NCI-H1694 (cell line): ENCODE measurements at places on chromosomes 6 and 20.

DNA sequence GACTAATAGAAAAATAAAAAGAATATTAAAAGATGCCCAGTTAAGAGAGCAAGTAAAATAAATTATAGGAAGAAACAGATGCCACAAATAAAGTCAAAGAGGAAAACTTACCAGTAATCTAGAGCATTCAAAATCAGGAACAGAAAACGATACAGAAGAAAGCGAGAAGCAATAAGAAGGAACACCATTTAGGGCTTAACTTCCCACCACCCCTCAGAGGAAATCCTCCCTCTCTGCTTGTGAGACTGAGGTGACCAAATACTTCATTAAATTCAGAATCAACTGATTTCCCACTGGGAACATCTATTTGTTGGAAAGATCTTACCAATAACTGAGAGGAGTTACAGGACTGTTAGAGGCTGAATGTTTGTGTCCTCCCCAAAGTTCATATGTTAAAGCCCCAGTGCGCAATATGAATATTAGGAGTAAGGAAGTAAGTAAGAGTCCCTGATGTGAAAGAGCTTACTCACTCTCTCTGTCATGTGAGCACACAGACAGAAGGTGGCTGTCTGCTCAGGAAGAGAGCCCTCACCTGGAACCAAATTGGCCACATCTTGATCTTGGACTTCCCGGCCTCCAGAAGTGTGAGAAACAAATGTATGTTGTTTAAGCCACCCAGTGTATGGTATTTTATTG is 19.5 kb downstream of the KATNA1 start:
- DNase-seq = no peak

DNA sequence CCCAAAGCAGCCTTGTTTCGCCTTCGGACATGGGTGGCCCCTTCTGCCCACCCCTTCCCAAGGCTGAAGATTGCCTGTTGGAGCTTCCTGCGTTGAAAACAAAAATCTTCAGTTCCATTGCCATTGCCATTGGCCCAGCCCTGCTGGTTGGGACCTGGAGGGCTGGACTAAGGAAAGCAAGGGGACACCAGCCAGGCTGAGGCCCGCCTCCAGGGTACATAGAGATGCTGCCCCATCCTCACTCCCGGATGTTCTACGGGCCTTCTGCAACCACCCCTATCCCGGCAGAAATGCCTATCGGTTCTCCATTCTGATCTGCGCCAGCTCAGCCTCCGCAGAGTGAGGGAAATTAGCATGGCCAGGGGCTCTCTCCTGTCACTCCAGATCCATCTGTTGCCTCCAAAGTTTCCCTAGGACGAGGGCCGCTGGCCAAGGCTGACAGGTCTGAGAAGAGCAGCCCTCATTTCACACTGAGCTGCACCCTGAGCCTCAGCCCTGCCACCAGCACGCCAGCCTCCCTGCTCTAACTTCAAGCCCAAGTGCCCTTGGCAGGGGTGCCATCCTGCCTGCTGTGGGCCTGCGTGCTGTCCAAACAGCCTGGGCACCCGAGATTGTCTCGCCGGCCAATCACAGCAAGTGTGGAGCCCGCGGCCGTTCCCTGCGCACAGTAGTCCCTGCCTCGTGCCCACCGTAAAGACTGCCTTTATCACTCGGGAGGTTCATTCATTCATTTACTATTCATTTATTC is 13.4 kb upstream of the STX16 start:
- no peak for DNase-seq

DNA sequence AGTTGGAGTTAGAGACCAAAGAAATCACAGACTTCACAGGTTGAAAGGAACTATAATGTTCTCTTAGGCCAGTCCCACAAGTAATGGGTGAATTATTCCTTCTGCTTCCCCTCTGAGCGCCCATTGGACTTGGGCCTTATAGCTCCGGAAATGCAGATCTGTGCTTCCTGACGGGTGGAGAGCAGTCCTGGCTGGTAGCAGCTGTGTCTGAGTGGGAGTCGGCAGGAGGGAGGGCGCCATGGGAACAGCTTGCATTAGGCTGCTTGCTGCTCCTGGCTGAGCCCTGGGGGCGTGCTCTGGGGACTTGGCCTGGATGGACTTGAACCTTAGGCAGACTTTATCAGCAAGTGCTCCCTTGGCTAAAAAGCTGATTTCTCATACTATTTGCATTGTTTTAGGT is 18.4 kb upstream of the NUP153 start:
- peak; percentile 60 for DNase-seq

- no peak for DNase-seq
Observed at GRCh38 chr20:10481676-10482075, 46.6 kb downstream of the SLX4IP start.

DNA sequence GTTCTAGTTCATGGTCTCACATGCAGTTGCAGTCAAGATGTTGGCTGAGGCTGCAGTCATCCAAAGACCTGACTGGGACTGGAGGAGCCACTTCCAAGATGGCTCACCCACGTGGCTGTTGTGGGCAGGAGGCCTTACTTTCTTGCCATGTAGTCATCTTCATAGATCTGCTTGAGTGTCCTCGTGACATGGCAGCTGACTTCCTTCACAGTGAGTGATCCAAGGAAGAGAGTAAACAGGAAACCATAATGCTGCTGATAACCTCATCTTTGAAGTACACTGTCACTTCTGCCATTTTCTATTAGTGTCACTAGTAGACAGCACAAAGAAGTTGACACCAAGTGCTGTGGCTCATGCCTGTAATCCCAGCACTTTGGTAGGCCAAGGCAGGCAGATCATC is 40.1 kb upstream of the AKIRIN2 start:
- DNase-seq = no peak

DNA sequence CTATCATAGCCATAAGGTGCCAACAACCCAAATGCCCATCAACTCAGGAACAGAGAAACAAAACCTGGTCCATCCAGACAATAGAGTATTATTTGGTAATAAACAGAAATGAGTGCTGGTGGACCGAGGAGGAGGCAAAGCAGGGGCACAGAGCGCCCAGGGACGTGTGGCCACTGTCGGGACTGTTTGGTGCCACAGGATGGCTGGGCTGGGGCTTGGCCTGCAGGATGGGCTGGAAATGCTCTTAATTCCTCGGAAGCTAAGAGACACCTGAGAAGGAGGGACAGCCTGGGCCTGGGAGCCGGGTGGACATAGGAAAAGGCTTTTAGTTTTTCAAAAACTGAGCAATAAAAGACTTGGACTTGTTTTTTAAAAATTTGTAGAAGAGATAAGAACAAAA is 216.4 kb downstream of the DLL1 start:
- DNase-seq = no peak

- no peak for DNase-seq
Observed at GRCh38 chr6:111604259-111605099, 1.2 kb downstream of the TRAF3IP2 start.

- DNase-seq = no peak
Observed at GRCh38 chr6:169640351-169640852, 61.4 kb downstream of the WDR27 start.

DNA sequence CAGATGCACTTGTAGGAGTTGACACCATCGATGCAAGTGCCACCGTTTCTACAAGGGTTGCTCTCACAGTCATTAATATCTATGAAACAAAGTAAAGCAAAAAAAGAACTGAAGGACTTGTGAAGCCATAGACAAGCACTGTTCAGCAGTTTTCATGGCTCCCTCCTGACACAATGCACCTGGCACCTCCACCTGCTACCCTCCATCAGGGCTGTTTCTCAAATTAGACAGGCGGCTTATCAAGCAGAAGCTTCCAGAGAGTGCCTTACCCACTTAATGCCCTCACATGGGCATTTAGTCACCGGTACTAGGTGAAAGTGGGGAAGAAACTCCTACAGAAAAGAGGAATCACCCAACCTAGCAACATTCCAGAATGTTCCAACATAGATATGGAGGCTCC is 27.8 kb downstream of the JAG1 start:
- no peak for DNase-seq

- DNase-seq = no peak
Observed at GRCh38 chr20:63789836-63790571, 41.1 kb downstream of the ZBTB46 start.

GRCh38 chr6:93337014-93337413 is 82.3 kb downstream of the EPHA7 start:
- DNase-seq = no peak

DNA sequence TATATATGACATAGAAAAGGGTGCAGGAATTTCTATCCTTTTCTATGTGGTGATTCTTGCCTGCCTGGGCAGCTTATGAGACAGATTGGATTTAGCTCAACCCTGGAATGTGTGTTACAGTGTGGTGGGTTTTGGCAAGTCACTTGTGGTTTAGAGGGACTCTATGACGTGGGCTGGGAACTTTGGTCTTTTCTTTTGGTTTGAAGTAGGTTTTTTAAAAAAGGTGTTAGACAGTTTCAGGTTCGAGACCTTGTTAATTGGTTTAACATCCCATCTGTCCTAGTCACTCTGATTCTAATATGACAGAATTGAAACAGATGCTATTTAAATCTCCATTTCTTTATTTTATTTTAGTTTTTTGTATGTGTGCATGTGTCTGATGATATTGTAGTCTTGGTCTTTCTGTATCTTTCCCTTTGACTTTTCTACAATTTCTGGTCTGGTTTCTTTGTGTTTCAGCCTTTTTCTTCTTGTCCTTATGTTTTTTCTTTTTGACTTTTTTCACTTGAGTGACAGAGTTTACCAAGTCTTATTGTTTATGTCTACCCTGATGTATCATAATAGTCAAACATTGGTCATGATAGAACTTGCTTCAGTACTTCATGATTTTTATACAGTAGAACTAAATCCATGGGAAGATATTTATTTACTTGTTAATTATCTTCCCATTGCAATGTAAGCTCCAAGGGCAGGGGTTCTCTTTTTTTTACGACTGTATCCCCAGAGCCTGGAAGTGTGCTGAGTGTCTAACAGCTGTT is 174.3 kb downstream of the CDKAL1 start:
- DNase-seq = peak; percentile 45

DNA sequence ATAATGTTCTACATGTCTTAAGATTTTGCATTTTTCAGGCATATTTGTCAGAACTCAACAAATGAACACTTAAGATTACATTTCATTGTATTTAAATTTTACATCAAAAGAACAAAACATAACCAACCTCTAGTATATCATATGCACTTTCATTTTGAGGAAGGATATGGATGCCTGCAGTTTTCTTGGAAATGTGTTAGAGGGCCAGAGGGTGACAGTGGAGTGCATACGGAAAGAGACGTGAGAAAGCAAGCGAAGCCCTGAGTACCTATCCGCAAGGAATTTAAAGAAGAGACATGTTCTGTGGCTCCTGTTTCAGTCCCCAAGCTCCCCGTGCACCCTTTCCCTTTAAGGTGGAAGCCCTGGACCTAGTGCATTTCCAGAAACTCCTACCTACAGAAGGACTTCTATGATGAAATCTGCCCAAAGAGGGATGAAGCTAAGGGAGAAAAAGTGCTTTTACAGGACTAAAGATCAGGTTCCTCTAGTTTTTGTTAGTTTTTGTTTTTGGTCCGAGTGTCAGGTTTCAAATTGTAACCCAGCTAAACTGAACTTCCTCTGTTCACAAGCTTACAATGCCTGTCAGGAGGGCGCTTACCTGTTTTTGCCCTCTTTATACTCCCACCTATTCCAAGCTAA is 38.8 kb downstream of the EZR start:
- DNase-seq = no peak
